ENCODE measurements at places on chromosomes 5 and 9.

DNA sequence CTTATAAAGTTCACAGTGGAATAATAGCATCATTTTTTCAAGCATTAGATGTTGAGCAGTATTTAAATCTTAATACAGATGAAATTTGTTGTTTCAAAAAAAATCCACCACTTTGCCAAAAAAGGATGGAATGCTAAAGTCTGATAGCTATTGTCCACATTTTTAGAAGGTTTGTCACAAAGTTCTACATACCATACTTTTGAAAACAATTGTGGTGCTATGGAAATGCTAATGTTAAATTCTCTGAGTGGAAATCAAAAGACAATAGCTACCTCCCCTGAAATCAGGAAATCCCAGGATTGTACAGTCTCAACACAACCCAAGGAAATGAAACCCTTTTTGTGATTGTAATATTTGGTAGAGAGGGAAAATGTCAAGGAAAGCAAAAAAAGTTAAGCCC lies 19.3 kb upstream of the GRAMD2B start:
- DNase-seq = no peak

GRCh38 chr9:27496135-27496504 lies 28.0 kb upstream of the IFNK start:
- DNase-seq = no peak

- peak; percentile 54 for DNase-seq
Observed at GRCh38 chr5:171629628-171630349, 155.8 kb upstream of the SMIM23 start.

DNA sequence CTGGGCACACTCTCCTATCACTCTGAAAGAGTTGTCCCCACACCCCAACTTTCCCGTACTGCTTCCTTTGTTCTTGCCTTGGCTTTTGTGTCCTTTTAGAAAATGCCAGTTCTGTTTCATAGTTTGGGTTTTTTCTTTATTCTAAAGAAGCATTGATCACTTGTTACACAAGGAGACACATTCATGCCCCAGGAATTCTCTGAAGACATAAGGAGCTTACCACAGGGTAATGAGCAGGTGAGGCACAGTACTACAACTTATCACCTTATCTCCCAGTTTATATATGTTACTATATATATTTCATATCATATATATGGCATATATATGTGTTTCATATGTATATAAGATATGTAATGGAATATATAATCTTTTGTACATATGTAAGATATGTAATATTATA lies 6.5 kb upstream of the SSBP2 start:
- DNase-seq = no peak

GRCh38 chr9:133996531-133997520 lies 4.7 kb upstream of the VAV2 start:
- DNase-seq = peak; percentile 12

DNA sequence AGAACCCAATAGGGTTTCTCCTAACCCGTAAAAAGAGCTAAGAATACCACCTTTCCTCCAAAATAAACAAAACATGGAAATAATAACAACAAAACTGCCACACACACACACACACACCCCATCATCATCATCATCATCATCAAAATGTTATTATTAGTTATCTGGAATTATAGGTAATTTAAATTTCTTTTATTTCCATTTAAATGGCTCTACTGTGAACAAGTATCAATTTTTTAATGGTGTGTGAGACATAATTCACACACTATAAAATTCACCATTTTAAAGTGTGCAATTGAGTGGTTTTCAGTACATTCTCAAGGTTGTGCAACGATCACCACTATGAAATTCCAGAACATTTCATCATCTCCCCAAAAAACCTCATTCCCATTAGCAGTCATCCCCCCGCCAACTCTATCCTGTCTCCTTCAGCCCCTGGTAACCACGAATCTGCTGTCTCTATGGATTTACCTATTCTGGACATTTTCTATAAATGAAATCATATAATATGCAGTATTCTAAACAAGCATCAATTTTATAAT lies 172.7 kb downstream of the ROR2 start:
- DNase-seq = no peak

- no peak for DNase-seq
Observed at GRCh38 chr5:10576121-10576789, 12.4 kb downstream of the ANKRD33B start.

DNA sequence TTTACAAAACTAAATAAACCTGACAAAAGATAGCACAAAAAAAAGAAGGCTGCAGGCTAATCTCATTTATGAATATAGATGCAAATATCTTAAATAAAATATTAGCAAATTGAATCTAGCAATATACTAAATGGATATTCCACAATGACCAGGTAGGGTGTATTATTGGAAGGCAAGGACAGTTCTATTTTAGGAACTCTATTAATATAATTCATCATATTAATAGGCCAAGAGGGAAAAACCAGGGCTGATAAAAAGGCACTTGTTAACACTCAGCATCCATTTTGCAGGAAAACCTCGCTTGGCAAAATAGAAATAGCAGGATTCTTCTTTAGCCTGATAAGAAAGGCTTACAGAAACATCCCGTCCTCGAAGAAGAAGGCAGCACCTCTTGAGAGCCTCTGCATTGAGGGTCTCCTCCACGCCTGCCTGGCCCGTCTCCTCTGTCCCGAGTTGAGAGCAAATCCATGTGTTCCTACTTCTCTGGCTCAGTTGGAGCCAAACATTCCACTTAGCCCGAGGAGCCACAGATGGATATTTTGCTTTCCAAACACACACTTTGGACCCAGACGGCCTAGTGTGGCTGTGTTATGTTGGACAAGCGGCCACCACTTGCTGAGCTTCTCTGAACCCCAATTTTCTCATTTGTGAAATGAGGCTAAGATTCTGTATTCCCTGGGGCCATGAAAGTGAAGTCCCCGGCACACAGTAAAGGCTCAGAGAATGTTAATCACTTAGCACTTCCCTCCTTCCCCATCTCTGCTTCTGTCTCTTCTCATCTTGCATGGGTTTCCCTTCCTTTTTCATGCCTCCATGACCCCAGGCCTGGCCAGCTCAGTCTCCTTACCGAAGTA lies 181.8 kb upstream of the MVB12B start:
- no peak for DNase-seq
